Fibroblast of villous mesenchyme (primary cell): ENCODE measurements at places on chromosomes 7 and 10. TPM values are rescaled to one million over a fixed set of nuclear protein-coding genes. Genes with fewer than 3 reads are reported as not detected.

GRCh38 chr10:108404155-108404554 lies 1239.6 kb upstream of the SORCS1 start:
- DNase-seq = no peak

DNA sequence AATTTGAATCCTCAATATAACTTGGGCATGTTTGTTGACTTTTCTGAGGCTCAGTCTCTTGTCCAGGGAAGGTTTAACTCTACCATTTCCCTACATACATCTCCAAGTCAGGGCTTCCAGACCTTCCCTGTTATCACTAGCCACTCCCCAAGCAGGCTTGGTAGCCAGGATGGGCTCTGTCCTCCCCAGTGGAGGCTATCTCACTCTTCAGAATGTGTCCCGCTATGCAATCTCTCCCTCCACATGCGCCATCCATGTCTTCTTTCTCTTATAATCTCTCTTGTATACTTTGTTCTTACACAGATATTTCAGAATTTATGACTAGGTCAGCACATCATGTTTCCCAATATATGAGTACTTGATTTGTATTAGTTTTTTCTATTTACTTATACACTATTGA lies 310.4 kb downstream of the HGF start:
- no peak for DNase-seq

- DNase-seq = no peak
Observed at GRCh38 chr7:50212666-50213621, 91.6 kb upstream of the IKZF1 start.

The NUTM2E gene
- under 0.01 TPM in 1 of 2 replicates, not detected in the other for total RNA-seq

The HNRNPH3 gene
- 18.0 and 22.9 TPM in 2 replicates for total RNA-seq

DNA sequence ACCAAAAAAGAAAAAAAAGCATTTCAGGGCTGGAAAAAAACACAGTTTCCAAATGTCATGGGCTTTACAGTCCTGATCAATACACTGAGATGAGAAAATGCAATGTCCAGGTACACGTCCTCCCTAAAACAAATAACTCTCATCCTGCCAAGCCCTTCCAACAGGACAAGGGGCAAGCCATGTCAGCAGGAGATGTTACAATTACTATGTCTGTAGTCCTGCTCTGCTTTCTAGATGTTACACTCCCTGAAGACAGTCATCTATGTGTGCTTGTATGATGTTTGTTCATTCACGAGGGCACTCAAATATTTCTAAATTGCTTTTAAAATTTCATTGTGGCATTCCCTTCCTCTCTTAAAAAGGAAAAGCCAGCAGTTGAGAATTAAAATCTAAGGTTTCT lies 103.2 kb downstream of the SORBS1 start:
- DNase-seq = no peak

The SVOPL gene
- total RNA-seq = not detected in 2 replicates

DNA sequence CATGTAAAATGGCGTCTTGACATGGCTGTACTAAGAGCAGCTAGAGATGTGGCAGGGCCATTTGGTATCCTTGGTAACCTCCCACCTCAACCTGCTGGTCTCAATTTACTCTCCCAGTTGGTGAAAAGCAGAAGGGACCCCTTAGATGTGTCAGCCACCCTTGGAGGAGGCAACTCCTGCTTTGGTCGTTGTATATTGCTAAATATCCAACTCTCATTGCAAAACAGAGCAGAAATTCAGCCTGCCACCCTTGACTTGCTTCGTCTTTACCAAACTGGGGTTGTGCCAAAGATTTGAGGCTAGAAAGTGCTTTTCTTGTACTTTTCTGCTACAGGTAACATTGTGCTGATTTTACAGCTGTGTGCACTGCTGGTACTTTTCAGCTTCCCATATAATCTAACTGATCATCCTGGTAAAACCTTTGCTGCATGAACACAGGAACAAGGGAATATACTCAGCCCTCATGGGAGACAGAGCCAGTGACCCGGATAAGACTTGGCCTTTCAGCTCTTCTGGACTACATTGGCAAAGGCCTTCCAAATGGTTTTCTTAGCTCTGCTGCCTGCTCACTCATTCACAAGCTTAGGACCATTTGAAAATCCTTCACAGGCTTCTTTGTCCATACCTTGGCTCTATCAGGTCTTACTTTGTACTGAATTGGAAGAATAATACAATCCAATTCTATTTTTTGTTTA lies 2.2 kb upstream of the VSTM4 start:
- DNase-seq = no peak

- DNase-seq = no peak
Observed at GRCh38 chr10:110780704-110781103, 91.0 kb upstream of the PDCD4 start.

The MRC1 gene
- under 0.01 TPM in 1 of 2 replicates, not detected in the other for total RNA-seq

GRCh38 chr7:137538361-137538762 lies 194.8 kb upstream of the PTN start:
- DNase-seq = peak; percentile 82

The GDF2 gene
- total RNA-seq = not detected in 2 replicates

GRCh38 chr10:50607356-50607925 lies 16.3 kb downstream of the SGMS1 start:
- DNase-seq = peak; percentile 67

DNA sequence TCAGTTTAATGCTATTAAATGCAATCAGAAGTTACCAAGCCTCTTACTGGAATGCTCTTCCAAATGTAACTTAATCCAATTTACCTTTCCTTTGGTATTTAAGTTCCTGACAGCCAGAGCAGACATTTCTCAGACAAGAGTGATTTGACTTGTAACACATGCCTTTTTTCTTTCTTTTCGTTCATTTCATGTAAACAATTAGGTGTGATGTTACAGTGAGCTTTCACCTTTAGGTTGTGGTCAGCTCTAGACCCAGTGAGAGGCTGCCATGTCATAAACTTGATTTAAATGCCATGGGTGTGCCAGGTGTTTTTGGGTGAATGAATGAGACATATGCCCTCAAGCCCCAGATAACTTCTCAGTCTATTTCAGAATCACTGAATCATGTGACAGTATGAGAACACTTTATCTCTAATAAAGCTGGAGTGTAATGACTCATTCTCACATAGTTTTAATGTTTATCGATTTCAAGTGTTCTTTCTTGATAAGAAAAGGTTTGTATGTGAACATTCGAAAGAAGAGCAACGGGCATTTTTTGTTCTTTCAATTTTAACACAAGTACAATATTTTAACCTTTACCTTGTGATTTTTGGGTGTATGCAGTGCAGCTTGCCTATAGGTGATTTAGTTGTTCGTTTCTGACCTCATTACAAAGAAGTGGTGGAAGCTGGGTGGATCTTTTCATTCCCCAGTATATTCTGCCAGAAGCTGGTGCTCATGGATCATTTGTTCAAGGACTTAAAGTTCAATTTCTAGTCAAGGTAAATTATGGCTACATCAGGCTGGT lies 61.5 kb downstream of the CHN2 start:
- DNase-seq = no peak

DNA sequence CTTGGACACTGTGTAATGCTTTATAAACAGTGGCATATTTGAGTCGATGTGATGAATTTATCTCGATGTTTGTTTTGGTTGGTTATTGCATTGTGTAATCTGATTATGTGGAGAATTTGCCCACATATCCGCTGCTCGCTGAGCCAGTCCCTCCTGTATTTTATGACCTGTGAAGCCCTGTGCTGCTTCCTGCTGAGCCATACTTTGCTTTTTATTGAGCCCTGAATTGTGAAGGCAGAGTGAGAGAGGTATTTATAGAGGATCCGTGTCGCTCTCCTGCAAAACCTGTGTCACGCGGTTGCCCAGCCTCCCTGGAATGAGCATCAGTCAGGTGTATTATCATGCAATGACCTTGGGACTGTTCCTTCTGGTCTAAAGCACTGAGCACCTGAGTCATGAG lies 253.7 kb downstream of the ARHGAP21 start:
- DNase-seq = no peak

DNA sequence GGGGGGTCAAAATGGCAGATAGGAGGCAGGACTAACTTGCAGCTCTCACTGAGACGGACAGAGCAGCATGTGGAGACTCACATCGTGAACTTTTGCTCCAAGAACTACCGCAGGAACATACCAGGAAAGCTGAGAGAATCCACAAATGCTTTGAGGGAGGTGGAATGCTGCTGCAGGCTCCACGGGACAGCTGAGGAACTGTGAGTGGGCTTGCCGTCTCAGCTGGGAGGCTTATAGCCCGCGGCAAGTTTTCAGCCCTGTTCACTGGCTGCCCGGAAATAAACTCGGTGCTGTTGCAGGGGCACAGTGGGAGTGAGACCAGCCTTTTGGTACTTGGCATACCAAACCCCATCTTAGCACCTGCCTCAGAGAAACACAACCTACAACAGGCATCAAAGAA lies 19.1 kb upstream of the WDR11 start:
- DNase-seq = no peak

DNA sequence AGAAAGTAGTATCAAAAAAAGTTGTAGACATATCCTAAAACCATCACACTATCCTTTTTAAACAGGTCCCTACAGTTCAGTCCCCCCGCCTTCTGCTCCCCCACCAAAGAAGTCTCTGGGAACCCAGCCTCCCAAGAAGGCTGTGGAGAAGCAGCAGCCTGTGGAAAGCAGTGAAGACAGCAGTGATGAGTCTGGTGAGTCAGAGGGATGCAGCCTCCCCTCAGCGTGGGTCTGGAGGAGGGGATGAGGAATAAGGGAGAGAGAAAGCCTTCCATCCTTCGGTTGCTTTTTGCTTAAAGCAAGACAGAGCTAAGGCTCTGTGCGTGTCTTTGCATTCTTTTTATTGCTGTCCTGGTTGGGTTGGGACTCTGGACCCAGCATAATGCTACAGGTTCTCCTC lies 7.6 kb downstream of the NOLC1 start:
- no peak for DNase-seq

- no peak for DNase-seq
Observed at GRCh38 chr7:135271255-135271615, 37.6 kb downstream of the STRA8 start.

GRCh38 chr7:141671705-141672496 lies 30.1 kb downstream of the DENND11 start:
- DNase-seq = peak; percentile 12

The AP3M1 gene
- total RNA-seq = 29.0 and 51.4 TPM in 2 replicates

The CALCR gene
- total RNA-seq = under 0.01 TPM in 1 of 2 replicates, not detected in the other

- no peak for DNase-seq
Observed at GRCh38 chr10:102647443-102648268, 3.4 kb downstream of the TRIM8 start.

The IDI2 gene
- total RNA-seq = not detected in 2 replicates

The PALD1 gene
- 0.32 TPM in 1 of 2 replicates, not detected in the other for total RNA-seq

DNA sequence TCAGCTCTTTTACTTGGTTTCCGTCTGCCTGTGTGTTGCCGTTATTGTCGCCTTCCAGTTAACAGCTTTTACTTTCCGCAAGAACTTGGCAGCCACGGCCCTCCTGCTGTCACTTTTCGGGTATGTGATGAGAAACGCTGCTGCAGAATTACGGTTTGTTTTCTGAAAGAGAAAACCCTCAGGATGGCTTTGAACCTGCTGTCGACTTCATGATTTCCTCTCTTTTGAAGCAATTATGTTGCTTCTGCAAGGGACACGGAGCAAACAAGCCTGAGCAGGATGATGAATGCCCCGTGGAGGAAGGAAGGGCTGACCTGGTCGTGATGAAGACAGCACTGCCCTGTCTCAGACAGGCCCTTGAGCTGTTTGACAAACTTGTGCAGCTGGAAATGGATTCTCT lies 339.8 kb downstream of the ABCA13 start:
- no peak for DNase-seq

DNA sequence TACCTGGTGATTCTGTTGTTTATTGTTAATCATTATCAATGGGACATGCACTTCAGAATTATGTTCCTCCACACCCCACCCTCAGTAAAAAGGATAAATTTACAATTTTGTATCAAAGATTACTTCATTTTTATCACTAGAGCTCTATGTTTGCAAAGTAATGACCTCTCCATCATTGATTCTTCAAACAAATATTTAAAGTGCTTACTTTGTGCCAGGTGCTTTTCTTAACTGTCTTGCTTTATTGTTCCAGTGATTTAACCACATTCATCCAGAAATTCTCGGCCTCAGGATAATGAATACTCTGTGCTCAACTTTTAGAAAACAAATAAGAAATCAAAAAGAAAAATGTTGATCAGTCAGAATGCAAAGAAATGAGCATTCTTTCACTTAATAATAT lies 144.9 kb upstream of the FOXP2 start:
- DNase-seq = no peak

The SPDYE16 gene
- not detected in 2 replicates for total RNA-seq

DNA sequence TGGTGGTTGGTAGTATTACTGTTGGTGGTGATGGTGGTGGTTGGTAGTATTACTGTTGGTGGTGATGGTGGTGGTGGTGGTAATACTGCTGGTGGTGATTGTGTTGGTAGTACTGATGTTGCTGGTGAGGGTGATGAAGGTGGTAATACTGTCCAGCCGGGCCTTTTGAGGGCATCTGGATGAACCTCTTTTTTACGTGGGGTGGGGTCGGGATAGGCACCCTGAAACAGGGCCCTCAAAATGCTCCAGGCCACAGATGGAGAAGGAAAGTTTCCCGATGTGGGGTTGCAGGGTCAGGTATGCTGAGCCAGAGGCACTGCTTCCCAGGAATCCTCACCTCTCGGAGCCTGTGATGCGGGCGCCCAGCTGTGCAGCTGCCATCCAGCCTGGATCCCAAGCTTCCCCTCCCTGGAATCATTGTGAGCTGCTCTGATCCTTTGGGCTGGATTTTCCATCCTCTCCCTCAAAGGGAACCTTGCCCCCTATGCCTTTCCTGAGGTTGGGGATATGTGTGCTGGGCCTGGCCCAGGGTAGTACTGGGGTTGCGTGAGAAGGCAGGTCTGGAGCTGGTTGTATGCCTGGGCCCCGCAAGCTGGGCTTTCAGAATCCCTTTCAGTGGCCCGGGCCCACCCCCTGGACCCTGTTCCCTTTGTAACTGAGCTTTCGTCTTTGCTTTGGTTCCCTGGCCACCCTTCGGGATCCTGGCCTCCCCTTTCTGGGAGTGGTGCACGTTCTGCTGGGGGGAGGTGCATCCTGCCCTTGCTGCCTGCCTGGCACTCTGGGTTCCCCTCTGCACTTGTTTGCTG lies 43.3 kb downstream of the DOCK1 start:
- no peak for DNase-seq

DNA sequence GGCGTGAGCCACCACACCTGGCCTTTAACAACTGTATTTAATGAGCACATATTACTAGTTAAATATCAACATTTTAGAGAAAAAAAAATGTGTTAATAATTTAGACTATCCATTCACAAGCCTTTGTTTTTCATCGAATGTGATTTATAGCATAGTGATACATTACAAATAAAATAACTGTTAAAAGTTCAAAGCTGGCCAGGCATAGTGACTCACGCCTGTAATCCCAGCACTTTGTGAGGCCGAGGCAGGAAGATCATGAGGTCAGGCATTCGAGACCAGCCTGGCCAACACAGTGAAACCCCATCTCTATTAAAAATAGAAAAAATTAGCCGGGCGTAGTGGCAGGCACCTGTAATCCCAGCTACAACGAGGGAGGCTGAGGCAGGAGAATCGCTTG lies 72.7 kb downstream of the HACD1 start:
- DNase-seq = no peak

- DNase-seq = no peak
Observed at GRCh38 chr7:29955799-29956486, 33.7 kb downstream of the SCRN1 start.

The SLC39A12 gene
- total RNA-seq = not detected in 2 replicates

The IL6 gene
- total RNA-seq = 19.6 and 29.4 TPM in 2 replicates

- DNase-seq = peak; percentile 63
Observed at GRCh38 chr7:131424219-131424822, 96.6 kb downstream of the MKLN1 start.

- no peak for DNase-seq
Observed at GRCh38 chr10:34760606-34761005, 54.5 kb downstream of the PARD3 start.
